ENCODE measurements at places on chromosomes 12 and 14.

DNA sequence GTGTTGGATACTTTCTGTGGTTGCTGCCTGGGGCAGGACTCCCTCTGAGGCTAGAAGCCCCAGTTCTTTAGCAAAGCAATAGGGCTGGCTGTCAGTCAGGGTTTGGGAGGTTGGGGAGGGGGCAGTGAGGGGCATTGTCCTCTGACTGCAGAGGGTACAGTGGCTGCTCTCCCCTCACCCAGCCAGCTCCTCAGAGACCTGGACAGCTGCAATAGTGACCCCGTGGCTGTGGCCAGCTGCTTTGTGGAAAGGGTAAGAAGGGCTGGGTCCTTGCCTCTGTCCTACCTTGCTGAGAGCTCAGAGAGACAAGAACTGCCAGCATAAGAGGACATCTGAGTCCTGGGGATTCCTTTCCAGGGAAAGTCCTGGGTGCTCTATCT, 25.8 kb downstream of the PLEKHG3 start:
- no peak for DNase-seq

- DNase-seq: no peak
Measured at GRCh38 chr14:61516964-61517653, 178.2 kb upstream of the HIF1A start.

DNA sequence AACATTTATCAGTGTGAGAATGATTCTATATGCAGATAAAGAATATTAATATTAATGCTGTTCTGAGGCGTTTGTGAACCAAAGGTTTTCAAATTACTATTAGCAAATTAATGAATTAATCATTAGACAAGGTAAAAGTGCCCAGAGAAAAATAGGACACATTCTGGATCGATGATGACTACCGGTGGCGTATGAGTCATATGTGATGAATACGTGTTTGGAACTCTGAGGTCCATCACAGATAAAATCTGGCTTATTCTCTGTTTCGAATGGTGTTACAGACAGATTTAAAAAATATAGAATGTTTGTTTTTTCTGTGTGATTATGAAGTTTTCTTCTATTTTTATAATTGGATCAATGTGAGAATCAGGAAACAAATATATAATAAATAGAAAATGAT, 79.2 kb upstream of the RTL1 start:
- no peak for DNase-seq

GRCh38 chr14:95258754-95259593, 60.7 kb downstream of the CLMN start:
- no peak for DNase-seq

DNA sequence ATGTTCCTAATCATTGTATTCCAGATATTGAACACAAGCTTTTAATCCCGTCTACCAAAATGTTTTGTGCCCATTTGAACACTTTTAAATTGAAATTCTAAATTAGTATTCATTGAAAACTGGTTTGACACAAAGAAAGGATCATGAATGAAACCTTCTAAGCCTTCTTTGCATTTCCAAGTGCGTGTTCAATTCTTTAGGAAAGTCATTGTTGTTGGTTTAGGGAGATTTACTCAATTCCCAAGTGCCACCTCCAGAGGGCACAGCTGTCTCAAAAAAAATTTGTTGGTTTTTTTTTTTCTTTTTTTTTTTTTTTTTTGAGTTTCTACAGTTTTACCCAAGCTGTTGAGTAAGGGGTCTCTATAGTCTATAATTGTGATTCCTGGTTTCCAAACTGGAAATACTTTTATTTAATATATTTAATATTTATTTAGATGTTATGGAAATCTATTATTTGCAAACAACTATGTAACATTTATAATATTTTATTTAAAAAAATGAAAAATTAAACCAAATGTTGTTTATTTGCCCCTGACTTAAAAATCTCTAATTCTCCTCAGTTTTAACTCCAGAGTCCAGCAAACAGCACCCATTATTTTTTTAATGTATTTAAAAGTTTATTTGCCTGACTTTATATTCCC, 79.9 kb downstream of the NEDD1 start:
- DNase-seq: no peak
